Liver (tissue), 10 donors: ENCODE measurements at places on chromosomes 7 and 10. TPM values are rescaled to one million over a fixed set of nuclear protein-coding genes. Genes with fewer than 3 reads are reported as not detected.

The SOSTDC1 gene
- total RNA-seq: not detected

The TAC1 gene
- total RNA-seq: not detected

DNA sequence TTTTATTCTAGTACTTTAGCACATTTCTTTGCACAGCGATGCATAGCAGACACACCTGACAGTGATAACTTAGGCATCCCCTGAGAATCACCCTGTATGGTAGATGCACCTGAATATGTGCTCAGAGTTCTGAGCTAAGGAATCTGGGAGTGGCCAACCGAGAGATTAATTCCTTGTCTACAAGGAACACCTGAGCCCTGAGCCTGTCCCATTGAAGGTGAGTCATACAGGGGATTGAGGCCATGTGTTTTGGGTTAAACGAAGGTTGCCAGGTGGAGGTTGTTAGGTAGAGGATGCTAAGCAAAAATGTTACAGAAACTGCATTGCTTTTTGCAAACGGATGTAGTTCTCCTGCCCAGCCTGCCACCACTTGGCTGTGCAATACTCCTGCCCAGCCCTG, 128.9 kb downstream of the AMPH start:
- no peak for DNase-seq

DNA sequence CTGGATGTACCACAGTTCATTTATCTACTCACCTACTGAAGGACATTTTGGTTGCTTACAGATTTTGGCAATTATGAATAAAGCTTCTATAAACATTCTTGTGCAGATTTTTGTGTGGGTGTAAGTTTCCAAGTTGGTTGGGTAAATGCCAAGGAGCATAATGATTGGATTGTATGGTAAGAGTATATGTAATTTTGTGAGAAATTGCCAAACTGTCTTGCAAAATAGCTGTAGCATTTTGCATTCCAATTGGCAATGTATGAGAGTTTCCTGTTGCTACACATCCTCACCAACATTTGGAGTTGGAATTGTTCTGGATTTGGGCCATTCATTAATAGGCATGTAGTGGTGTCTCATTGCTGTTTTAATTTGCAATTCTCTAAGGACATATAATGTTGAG, 33.9 kb upstream of the HYAL4 start:
- DNase-seq: no peak

DNA sequence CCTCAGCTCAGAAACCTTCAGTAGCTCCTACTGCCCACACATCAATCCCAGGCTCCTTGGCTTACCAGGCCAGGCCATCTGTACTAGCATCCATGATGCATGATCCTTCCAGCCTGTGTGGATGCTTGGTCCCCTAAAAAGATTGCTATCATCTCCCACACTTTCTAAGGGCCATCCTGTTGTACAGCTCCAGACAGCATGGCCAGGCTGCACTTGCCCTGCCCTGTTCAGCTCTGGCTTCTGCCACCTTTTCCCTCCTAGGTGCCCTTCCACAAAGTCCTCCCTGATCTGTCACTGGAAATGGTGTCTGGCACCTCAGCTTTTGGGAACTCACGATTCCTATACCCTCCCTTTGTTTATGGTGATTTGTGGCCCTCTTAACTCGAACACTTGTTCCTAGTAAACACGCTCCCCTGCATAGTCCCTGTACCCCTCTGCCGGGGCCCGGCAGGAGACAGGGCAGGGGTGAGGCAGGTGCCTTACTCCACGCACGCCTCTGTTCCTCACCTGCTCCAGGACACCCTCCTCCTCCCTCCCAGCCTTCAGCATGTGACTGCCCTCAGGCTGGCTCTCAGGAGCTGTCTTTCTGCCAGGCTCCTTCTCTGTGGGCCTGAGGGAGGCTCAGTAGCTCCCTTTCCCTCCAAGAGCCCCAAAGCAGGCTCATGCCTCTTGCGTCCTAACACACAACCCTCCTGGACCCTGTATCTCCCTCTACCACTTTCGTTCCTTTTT, 71.8 kb downstream of the CDH23 start:
- DNase-seq: no peak

- no peak for DNase-seq
Observed at GRCh38 chr10:80523773-80524172, 13.9 kb upstream of the SH2D4B start.

GRCh38 chr7:16579216-16579615, 52.6 kb downstream of the LRRC72 start:
- DNase-seq: no peak

GRCh38 chr7:151012911-151013347, 11.4 kb downstream of the ATG9B start:
- no peak for DNase-seq

- no peak for DNase-seq
Observed at GRCh38 chr7:147681530-147681929, 909.0 kb upstream of the C7orf33 start.
